ENCODE measurements at places on chromosomes 4 and X.

- no peak for DNase-seq
Measured at GRCh38 chr4:38392223-38392855, 271.7 kb upstream of the KLF3 start.

DNA sequence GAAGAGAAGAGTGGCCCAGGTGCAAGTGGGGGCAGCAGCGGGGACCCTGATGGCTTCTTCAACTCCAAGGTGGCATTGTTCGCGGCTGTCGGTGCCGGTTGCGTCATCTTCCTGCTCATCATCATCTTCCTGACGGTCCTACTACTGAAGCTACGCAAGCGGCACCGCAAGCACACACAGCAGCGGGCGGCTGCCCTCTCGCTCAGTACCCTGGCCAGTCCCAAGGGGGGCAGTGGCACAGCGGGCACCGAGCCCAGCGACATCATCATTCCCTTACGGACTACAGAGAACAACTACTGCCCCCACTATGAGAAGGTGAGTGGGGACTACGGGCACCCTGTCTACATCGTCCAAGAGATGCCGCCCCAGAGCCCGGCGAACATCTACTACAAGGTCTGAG, 11.4 kb downstream of the EFNB1 start:
- DNase-seq = no peak

DNA sequence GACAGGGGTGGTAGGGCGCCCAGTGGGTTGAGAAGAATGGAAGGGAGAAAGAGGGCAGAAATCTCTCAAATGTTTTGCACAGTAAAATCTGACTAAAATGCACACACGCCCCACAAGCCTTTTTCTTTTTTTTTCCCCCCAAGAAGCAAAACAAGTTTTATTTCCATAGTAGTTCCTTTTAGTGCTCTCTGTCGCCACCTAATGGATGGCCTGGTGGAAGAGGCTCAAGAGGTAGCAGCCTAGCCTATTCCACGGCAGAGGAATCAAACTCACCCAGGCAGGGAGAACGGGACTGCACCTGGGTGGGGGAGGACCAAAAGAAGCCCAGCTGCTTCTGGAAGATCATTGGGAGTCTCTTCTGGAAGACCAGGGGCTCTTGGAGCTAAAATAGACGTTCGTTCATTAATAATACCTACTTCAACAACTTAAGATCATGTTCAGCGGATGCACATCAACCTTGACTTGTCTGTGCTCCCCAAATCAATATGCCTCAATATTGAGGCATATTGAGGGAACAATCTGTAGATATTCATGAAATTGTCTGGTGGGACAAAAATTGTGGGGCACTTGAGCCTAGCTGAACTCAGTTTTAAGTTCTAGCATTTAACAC, 31.6 kb upstream of the IRAK1 start:
- peak; percentile 77 for DNase-seq

DNA sequence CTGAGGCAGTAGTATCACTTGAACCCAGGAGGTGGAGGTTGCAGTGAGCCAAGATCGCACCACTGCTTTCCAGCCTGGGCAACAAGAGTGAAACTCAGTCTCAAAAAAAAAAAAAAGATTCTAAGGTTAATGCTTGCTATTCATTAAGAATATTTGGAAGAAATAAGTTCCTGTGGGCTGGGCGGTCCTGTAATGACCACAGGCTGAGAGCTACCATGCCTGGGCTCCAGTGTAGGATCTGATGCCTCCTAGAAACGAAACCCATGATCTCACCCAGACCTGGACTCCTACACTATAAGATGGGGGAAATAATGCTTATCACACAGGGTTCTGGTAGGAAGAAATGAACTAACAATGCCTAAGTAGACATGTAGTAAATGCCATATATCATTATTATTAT, 17.8 kb downstream of the TMEM192 start:
- no peak for DNase-seq

DNA sequence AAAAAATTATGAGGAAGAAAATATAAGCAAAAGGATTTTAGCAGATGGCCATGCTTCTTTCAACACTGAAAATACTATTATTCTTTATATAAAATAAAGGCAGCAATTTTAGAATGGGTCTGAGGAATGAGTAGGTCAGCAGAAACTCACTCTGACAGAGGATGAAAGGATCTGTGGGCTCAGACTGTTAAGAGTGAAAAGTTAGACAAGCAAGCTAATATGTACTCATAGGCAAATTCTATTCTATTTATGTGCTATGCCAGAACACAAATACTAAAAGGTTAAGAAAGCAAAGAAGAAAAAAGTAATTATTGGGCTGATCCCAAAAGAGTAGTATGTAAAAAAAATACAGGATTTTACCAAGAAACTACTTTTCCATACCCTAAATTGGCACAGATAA, 13.9 kb downstream of the LCORL start:
- no peak for DNase-seq

DNA sequence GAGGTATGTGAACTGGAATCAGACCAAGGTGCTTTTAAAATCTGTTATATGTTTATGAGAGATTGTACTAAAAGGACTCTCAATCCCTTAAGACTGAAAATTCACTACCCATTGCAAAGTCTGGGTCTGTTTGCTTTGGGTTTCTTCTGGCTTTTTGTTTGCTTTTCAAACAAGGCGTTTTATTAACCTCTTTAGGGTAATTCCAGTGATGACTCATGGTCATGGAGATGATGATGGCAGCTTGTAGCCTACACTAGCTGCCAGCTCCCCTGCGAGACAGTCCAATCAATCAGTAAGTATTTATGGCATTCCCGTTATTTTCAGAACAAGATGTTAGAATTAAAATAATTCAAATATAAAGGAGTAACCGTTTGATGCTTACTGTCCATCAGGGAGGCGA, 643.8 kb upstream of the FTHL17 start:
- no peak for DNase-seq

GRCh38 chrX:16979226-16979625, 32.8 kb downstream of the REPS2 start:
- no peak for DNase-seq
